Activated CD4-positive, CD25-positive, alpha-beta regulatory T cell treated with anti-CD3 and anti-CD28 coated beads, Interleukin-2, amount 50 U/mL, for 72 hours (primary cell): ENCODE measurements at places on chromosomes 2 and 18.
A peak's percentile ranks its signal among the peaks of the same experiment; 100 is the strongest.

DNA sequence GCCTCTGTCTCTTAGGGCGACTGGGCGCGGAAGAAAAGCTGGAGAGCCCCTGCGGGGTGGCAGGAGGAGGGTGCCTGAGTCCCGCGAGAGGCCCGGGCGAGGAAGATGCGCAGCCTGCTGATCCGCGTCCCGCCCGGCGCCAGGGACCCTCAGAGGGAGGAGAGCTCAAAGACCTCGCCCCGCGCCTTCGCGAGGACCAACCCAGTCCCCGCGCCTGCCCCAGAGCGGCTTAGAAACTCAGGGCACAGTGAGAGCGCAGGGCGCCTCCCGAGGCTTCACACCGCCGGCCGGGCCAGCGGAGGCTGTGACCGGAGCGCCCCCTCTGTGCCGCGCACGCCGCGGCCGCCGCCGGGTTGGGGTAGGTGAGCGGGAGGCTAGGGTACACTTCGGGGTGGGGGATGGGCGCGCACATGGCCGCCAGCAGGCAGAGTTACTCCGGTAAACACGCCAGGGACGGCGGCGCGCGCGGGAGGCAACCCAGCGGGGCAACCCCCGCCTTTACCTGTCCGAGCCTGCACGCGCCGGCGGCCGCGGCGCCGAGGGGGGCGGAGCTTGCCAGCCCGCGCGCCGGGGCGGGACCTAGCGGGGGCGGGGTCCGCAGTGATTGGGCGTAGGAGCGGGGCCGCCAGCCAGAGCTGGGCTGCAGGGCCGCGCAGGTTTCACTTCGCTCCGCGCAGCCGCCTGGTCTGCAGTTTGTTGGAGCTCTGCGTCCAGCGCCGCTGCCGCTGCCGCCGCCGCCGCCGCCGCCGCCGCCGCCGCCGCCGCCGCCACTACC is at the start of gene BCL2L11:
BCL2L11 (plus strand) TSS at position 662 of the 775 bp plus-strand sequence. CDS start 2,832 bp downstream, outside the sequence.
- DNase-seq: peak; percentile 93

- DNase-seq: no peak
Measured at GRCh38 chr2:127058246-127058953, 48.6 kb downstream of the BIN1 start.

- DNase-seq: no peak
Measured at GRCh38 chr2:202762556-202762955, 109.0 kb downstream of the ICA1L start.

DNA sequence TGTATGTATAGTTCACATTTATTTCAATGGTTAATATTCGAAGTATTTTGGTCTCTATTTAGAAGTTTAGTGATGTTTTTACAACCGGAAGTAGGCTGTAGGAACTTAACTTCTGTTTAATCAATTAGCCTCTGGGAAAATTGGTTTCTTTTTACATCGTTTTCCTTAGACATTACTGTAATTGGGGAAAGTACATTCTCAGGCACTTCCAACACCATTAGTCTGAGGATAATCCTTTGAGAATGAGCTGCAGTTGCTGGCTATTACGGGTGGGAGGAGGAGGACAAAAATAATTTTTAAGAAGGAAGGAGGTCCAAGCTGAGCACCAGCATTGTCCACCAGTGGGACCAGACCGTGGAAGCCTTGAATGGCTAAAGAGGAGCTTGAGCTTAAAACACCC is 70.4 kb upstream of the ST3GAL5 start:
- no peak for DNase-seq

DNA sequence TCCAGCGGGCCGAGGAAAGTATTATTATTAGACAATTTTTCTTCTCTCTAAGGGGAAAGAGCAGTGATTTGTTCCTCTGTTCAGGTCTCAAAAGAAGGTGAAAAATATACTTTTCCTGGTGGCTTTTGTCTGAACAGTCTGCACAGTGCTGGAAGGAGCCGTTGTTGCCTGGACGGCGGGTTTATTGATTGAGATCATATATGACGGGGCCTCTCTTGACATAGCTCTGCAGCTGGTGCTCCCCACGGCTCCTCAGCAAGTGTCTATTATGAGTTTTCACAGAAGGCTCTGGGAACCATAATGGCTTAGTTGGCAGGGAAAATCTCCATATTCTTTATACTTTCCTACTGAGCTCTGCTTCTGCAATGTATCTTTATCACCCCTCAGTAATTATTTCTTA is 42.9 kb downstream of the FSHR start:
- DNase-seq: no peak
